NCI-H1417 treated with DMSO at 0.1 percent for 48 hours (cell line): ENCODE measurements at places on chromosomes 12 and 14.

DNA sequence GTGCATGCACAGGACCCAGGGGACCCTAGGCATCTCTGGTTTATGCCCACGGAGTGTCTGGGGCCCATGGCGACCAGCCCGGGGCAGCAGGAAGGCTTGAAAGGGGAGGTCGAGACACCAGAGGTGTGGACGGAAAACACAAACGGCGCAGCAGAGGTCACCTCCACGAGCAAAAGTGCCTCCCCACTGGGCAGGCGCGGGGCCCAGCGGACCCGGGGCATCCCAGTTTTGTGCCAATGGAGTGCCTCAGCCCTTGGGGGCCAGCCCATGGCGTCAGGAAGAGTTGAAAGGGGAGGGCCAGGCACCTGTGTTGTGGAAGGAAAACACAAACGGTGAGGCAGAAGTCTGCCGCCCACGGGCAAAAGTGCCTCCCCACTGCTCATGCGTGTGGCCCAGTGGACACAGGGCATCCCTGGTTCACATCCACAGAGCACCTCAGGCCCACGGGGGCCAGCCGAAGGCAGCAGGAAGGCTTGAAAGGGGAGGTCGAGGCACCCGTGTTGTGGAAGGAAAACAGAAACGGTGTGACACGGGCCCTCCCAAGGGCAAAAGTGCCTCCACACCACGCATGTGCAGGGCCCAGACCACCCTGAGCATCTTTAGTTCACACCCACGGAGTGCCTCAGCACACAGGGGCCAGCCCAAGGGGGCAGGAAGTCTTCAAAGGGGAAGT, 378.8 kb downstream of the ALG10 start:
- no peak for DNase-seq

DNA sequence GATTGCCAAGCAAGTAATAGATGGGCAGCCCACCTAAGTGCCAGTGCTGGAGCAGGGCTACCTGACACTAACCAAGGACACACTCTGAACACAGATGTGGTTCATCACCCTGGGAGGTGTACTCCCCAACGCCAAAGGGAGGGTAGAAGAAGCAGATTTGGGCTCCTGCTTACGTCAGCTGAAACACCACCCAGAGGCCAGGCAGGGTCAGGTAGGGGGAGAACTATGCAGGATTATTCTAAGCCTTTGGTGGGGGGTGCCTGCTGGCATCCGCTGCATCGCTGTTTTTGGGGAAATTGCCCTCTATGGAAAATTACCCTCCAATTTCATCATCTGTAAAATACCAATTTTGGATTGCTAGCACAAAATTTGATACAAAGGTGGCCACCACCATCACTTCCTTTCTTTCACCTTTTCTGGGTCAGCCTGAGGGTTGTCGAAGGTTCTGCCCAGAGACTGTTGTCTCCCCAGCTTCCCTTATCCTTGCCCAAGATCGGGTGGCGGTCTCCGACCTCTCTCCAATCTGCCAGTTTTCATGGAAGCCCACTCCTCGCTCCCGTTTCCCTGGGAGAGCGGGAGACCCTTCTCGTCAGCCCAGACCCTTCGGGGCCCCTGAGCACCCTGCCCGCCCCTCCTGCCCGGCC, 535 bp downstream of the BIN2 start:
- DNase-seq: no peak

- DNase-seq: no peak
Measured at GRCh38 chr12:131547555-131547954, 163.3 kb upstream of the SFSWAP start.

DNA sequence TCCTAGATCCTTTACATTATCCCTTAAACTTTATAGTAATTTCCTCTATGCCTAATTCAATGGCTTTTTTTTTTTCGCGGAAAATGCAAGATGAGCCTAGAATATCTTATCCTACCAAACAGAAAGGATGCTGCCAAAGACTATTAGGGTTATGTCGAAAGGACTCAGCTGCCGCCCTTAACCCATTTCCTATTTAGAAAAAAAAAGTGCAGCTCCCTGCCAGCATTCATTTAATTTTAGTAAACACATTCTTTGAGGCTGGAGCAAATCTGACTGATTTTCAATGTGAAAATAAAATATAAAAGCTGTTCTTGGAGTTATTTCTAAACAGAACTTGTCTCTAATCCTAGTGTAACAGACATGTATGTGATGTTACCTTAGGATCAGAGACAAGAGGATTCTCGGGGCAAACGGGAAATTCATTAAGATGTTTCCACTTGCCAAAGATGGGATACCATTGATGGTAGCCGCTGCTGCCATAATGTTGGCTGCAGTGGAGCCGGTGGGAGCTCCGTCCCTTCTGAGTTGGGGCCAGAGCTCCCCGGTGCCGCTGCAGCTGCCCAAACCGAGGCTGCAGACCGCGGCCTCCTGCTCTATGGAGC, 8.2 kb upstream of the A2M start:
- DNase-seq: no peak

GRCh38 chr14:63857466-63858030, 4.7 kb downstream of the SYNE2 start:
- no peak for DNase-seq

DNA sequence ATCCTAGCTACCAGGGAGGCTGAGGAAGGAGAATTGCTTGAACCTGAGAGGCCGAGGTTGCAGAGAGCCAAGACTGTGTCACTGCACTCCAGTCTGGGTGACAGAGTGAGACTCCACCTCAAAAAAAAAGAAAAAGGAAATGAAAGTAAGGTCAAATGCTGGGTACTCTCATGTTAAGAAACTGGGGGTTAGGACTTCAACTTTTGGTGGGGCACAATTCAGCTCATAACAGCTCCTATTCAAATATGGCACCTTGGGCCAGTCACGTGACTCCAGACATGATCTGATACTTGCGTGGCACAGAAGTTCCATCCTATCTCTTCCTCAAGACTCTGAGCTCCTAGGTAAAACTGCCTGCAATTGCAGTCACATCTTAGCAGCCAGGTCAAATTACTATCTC, 142.7 kb downstream of the EGLN3 start:
- DNase-seq: no peak

DNA sequence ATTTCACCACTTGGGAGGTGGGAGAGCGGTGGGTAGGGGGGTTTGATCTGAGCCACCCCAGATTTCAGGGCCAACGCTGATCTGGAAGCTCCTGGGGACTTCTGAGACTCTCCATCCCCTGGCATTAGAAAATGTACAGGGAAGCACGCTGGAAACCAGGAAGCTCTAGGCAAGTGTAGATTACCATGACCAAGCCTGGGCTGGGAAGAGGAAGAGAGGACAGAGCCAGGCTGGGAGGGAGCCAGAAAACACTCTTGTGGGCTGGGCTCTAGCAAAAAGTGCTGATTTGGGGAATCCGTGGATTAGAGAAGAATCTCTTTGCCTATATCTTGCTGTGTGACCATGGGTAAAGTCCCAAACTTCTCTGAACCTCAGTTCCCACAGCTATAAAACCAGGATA, 236.7 kb downstream of the BCL11B start:
- DNase-seq: no peak

DNA sequence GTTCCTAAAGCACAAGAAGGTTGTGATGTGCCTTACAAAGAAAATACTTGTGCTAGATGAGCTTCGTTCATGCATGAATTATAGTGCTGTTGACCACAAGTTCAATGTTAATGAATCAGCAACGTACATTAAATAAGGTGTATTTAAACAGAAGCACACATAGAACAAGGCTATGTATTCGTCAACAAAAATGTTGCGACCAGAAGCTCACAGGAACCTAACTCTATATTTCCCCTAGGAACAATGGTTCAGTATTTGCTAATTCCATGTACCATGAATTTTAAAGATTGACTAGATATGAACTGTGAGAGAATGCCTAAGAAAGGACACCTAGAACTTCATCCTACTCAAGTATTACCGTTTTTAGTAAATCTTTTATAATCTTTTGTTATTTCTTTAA, 149.6 kb downstream of the ITPR2 start:
- no peak for DNase-seq

GRCh38 chr14:99595034-99595433, 9.0 kb downstream of the CCDC85C start:
- DNase-seq: no peak

DNA sequence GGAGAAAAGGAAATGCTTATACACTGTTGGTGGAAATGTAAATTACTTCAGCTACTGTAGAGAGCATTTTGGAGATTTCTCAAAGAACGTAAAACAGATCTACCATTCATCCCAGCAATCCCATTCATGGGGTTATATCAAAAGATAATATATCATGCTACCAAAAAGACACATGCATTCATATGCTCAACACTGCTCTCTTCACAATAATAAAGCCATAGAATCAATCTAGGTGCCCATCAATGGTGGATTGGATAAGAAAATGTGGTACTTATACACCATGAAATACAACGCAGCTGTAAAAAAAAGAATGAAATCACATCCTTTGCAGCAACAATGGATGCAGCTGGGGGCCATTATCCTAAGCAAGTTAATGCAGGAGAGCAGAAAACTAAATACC, 1487.7 kb upstream of the SEL1L start:
- no peak for DNase-seq

GRCh38 chr12:8069582-8069981, 3.4 kb upstream of the C3AR1 start:
- DNase-seq: no peak

DNA sequence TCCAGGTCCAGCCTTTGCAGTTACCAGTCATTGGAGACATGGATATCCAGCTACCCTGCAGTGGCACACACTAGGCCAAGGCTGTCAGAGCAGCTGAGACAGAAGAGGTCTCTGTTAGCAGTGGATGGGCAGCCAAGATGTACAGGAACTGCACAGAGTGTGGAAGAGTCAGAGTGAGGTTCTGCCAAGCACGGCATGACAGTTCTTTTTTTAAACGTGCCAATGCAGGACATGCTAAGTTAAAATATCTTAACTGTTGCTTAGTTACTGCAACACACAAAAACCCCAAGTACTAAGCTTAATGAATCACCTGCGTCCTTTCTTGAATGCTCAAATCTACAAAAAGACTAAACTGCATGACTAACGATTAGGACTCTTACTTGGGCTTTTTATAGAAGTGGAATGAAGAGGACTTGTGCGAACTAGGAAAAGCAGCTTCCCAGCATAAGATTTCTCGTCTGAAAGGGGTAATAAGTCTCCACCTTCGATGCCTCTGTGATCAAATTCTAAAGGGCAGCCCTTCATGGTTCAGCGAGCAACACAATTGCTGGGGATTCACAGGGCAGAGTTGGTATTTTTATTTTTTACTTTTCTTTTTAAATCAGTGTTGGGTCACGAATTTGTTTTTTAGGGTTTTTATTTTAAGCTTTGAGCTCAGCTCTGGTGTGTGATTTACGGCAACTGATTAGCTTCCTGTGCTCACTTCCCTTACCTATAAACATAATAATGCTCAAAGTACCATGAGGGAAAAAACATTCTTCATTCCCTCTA, 20.6 kb downstream of the MAPK1IP1L start:
- DNase-seq: no peak

DNA sequence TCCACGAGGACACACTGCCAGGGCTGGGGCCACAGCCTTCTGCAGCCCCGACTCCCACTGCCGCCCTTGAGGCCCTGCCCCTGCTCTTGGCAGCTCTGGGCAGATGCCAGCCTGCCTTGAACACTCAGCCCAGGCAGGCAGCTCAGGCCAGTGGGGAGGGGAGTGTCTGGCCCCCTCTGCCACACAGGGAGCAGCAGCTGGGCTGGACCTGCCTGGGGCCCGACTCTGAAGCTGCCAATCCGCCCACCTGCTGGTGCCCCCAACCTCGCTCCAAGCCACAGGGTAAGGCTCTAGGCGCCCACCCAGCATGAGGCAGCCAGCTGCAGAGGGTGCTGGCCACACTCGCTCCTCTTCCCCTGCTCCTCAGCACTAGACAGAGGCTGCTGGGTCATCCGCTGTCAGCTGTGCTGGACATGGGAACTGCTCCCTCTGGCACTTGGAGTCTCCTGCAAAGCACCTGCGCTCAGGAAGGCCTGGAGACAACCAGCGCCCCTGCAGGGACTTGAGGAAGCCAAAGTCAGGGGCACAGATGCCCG, 24.6 kb upstream of the NUDT14 start:
- DNase-seq: no peak

DNA sequence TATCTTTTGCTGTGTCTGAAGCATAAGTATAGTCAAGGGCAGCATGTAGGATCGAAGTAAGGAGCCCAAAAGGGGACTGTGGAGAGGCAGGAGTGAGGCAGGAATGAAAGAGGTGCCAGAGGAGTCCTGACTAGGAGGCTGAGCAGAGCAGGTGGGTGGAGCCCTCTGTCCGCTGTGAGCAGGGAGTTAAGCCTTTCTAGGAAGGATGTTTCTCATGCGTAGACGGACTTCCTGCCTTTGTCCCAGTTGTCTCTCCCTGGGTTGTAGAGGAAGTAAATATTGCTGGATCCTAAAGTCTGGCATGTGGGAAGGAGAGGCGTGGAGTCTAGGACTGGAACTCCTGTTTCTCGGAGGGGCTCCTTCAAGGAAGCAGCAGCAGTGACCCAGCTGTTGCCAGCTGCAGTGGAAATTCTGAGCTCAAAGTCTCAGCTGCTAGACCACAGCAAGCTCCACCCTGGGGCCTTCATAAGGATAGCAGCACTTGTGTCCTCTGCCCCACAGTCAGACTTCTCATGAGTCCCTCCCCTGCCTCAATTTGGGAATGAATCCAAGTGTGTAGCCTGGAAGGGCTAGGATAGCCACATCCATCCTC, 44.0 kb downstream of the RBMS2 start:
- no peak for DNase-seq

DNA sequence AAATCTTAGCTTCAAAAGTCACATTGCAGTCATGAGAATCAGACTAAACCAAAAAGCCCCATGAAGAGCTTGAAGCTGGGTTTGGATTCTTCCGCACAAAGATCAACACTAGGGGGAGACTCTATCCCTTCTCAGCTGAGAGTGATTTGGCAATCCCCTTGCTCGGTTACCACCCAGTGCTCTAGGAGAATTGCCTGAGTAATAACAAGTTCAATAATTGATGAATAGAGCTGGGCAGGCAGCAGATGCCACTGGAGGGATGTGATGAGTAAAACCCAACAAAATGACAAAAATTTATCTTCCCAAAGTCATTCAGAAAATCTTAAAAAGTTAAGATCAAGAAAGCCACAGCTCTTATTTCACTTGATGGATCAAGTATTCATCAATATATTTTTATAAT, 185.6 kb upstream of the ARID2 start:
- DNase-seq: peak; percentile 46

- DNase-seq: no peak
Measured at GRCh38 chr14:77061630-77062257, 33.2 kb upstream of the IRF2BPL start.

GRCh38 chr14:92737619-92738188, 10.7 kb downstream of the LGMN start:
- no peak for DNase-seq

GRCh38 chr12:27852117-27852516, 72.1 kb upstream of the MANSC4 start:
- no peak for DNase-seq

- no peak for DNase-seq
Measured at GRCh38 chr12:121117226-121117777, 15.4 kb upstream of the P2RX7 start.

GRCh38 chr12:70271025-70271424, 27.8 kb downstream of the CNOT2 start:
- no peak for DNase-seq

GRCh38 chr14:48568688-48569087, 893.3 kb upstream of the MDGA2 start:
- no peak for DNase-seq

GRCh38 chr14:90503582-90503981, 106.8 kb downstream of the CALM1 start:
- DNase-seq: no peak

GRCh38 chr12:15280930-15281329, 41.4 kb upstream of the PTPRO start:
- DNase-seq: no peak
